ENCODE measurements at places on chromosomes 13 and 19. TPM values are rescaled to one million over a fixed set of nuclear protein-coding genes. Genes with fewer than 3 reads are reported as not detected.

ERICH6B gene
- not detected for total RNA-seq

LONP1 gene
- 92.1 TPM for total RNA-seq

NXNL1 gene
- not detected for total RNA-seq

FXYD3 gene
- total RNA-seq, result 38.9 TPM

LHB gene
- not detected for total RNA-seq

GRCh38 chr13:78299832-78300623, 303.3 kb downstream of the POU4F1 start:
- DNase-seq, result no peak

GRCh38 chr19:4589579-4590410, 30.3 kb upstream of the SEMA6B start:
- DNase-seq, result no peak

- no peak for DNase-seq
Observed at GRCh38 chr13:49058761-49059160, 83.0 kb downstream of the FNDC3A start.

GRCh38 chr19:2591537-2592291, 110.8 kb downstream of the GNG7 start:
- DNase-seq, result no peak

DNA sequence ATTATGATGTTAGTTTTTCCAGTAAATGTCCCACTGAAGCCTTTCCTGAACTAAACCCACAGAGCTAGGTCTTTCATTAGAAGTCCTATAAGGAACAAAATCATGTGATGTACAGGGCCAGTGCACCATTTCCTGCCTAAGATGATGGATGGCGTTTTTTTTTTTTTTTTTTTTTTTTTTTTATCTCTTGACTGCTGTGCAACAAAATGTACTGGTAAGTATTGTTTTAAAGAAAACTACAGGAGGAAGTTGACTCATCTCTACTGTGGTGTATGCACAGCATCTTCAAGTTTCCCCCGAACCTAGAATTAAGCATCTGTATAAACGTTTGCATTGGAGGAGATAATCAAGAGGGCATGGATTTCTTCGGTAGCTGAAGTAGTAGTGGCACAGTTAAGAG, 197.5 kb downstream of the NBEA start:
- no peak for DNase-seq

GRCh38 chr13:46489586-46490023, 63.4 kb upstream of the LRCH1 start:
- DNase-seq, result no peak

GRCh38 chr13:104466016-104466415, 1399.8 kb upstream of the SLC10A2 start:
- DNase-seq, result no peak

DNA sequence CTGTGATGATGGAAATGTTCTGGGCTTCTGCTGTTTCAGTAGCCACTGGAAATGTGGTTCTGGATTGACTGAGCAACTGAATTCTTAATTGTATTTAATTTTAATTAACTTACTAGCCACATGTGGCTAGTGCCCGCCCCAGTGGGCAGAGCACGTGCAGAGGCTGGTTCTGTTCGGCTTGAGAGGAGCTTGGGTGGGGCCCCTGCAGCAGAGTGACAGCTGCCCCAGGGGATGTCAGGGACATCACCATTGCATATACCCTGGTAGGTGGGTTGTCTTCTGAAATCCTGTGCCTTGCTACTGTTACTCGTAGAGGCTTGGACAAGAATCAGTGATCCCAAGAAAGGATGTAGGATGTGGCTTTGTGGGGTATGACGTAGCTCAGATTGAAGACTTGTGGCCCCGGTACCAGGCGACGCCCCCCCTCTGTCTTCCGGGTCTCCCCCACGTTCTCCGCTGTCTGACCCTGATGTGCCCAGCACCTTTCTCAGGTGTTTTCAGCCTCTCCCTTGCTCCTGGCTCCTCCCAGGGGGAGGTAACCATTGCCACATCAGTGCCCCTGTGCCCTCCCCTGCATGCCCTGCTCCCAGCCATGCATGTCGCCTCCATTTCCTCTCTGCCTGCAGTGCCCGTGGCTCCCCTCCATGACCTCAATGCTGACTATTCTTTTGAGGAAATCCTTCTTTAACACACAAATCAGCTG, 102.6 kb upstream of the RNF113B start:
- no peak for DNase-seq

DNA sequence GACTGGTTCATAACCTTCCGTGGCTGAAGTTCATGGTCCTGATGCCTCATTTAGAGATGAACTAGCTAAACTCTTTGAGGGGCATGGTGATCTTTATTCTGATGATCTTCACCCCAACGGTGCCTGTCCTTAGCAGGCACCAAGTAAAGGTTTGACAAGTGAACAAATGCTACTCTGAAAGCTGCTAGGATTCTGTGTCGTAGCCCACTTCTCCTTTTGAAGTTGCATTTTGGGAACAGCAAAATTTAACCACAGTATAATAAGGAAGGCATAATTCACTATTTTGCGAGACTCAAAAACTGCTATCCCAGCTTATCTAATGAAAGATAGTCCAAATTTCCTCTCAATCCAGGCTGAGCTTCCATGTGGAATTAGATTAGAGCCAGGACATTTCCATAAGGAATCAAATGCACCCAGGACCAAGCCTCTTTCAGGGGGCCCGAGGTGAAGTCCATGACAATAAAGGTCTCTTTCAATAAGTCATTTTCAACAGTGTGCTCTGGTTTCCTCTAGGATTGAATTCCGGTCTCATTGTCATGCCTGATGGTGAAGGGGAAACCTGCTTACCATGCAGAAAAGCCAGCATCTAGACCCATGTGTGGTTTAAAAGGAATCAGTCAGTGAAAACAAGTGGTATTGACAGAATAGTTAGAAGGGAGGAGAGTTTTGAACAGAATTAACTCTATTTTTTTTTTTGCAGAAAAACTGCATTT, 23.1 kb downstream of the SIAH3 start:
- DNase-seq, result no peak

DNA sequence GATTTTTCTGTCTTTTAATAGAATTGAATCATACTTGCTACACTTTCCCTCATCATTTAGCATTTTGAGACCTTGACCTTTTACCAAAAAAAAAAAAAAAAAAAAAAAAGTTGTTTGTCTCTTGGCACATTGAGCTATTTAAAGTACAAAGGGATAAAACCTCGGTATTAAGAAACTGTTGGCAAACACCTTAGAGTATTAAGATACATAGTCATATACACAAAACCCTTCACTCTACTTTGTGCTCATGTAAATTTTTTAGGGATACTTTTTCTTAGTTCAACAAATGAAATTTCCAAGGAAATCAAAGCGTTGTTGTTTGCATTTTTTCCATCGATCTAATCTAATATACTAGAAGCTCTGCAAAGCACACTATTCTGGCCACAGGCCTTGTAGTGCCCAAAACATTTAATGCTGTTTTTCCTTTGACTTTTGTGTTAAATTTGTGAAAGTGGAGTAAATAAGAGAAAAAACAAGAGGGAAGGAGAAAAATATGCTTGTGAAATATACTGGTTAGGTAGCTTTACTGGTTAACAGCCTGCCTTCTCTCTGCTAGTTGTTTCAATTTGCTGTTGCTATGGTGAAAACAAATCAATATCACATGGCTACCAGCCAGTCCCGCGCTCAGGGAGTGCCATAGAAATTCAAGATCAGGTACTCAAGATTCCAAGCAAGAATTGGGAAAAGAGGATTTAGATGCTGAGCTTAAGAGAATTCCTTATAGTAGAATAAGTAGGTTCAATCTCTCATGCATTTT, 2.6 kb downstream of the MBNL2 start:
- DNase-seq, result peak; percentile 97

DNA sequence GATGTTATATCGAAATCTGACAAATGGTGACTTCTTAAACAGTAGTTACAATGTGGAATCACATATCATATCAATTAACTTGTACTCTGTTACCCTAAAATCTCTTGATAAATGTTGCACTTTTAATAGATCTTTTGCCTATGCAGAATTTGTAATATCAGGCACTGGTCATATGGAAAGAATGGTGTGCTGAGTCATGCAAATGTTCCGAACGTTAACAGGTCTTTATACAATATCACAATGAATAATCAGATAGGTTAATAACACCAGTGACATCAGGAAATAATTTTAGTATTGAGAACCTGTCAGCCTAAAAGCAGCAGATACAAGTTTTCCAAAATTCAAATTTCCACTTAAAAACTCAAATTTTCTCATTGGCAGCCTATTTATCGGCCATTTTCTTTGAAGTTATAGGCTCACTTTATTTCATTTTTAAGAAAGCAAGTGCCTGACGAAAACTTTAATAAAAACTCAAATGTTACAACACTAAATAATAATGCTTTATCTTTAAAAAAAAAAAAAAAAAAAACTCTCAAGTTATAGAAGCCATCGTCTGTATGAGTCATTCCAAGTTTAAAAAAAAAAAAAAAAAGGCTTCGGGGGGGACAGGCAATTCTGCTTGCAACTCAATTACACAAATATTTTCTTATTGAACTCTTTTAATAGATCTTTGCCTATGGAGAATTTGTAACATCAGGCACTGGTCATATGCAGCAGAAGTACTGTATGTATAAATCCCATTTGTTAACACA, 180.9 kb downstream of the DIAPH3 start:
- no peak for DNase-seq

GRCh38 chr19:4186087-4186993, 3.9 kb downstream of the ANKRD24 start:
- DNase-seq, result peak; percentile 76

DNA sequence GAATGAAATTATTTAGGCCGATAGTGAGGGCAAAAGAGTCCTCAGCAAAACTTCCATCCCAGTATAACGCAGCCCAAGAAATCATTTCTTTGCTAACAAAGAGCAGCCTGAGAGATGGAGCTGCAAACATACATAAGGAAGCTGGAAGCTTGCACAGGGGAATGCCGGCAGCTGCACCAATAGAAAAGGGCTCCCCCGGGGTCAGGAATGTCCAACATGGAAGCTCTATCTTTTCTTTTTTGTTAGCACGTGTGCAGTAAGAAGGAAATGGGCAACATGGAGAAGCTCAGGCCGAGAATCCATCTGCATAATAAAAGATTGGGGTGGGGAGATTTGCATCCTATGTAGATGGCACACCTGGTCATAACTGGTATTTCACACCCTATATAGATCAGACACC, 1363.5 kb upstream of the PCDH20 start:
- no peak for DNase-seq

- DNase-seq, result no peak
Observed at GRCh38 chr19:44925114-44925891, 10.9 kb downstream of the APOC1 start.
